Dermis blood vessel endothelial cell (primary cell): ENCODE measurements at places on chromosomes 5 and 9. TPM values are rescaled to one million over a fixed set of nuclear protein-coding genes. Genes with fewer than 3 reads are reported as not detected.
A peak's percentile ranks its signal among the peaks of the same experiment; 100 is the strongest.

DNA sequence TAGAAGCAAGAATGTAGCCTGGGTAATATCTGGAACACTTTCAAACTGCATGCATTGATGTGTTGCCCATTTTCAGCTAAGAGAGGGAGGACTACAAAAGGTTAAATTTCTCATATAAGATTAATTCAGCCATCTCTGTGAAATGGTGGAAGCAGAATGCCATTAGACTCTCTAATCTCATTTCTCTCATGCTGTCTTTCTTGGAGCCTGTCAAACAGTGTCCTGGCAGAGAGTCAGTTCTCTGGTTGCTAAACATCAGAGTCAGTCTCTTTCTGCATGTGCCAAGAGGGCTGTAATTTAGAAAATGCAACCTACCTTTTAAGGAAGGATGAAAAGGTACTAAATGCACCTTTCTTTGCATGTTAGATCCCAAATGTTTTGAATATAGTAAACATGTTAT lies 910 bp upstream of the GARNL3 start:
- no peak for DNase-seq

GRCh38 chr9:32647671-32648070 lies 12.2 kb upstream of the TAF1L start:
- DNase-seq: no peak

DNA sequence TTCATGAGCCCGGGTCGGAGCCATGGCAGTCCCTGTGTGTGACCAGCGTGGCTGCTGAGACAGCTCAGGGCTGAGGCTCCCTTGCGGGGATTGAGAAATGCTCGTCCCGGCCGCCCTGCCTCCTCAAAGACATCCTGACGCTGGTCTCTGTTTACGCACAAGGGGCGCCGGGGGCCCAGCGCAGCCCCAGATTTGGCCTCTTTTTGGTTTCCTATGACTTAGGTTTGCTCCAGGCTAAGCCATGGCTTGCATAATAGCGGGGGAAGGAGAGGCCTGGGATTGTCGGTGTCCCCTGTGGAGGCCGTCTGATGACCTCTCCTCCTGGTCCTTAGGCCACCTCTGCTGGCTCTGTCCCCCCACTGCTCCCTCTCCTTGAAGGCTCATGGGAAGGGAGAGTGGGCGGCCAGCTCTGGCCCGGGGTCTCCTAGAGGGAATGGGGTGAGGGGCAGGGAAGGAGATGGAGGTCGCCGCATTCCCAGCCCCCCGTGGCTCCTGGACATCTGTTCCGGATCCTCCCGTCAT lies 3.5 kb downstream of the LAMC3 start:
- DNase-seq: no peak

DNA sequence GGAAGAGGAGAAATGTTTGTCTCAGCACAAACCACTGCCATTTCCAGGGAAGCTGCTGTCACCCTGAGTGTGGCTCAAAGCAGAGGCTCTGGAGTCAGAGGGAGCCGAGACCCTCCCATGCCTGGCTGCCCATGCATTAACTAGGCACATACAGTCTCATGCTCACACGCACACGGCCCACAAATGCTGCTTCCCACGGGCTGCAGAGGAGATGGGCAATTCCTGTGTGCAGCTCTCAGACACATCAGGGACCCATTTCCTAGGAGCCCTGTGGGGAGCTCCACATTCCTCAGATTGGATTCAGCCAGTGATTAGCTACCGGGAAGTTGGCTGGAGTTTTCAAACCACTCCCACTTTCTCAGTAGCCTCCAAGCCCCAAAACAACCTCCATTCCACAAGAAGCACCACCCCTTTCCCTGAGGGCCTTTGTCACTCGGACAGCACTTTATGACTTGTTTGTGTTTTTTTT lies 9.1 kb upstream of the PTGES start:
- DNase-seq: no peak

DNA sequence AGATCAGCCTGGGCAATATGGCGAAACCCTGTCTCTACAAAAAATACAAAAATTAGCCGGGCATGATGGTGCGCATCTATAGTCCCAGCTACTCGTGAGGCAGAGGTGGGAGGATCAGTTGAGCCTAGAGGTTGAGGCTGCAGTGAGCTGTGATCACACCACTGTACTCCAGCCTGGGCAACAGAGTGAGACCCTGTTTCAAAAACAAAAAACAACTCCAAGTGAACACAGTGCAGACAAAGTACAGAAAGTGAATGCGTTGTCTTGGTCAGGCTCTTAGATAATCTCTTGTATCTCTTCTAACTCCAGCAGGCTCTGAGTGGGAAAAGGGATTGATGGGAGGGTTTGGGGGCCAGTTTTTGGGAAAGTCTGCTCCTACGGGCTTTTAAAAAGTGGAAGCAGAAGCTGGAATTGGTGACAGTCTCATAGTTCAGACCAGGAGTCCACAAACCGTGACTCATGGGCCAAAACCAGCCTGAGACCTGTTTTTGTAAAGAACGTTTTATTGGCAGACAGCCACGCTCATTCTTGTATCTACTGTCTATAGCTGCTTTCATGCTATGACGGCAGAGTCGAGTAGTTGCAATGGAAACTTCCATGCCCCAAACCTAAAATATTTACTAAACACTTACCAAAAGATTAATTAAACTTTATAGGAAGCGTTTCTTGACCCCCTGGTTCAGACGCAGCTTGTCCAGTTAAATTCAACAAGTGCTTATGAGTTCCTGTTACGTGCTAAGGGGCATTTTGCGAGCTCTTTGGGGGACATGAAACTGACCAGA lies 32.9 kb downstream of the NDST1 start:
- peak; percentile 95 for DNase-seq

DNA sequence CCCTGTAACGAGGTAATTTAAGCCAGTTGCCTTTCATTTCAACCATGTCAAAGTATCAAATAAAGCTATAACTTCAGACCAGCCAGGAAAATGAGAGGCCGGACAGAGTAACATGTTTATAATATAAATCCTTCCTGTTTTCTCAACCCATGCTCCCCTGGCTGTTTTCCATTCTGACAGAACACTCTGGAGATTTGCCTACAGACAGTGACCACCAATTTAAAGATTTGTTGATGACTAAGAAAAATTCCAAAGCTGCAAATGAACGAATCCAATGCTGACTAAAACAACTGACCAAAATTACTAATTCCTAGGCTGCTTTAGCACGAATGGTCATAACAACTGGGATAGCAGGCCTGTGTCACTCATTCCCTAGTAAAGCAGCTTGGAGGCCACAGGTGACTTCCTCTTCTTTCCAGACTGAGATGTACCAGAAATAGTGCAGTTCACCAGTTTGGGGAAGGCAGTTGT lies 141.4 kb downstream of the AOPEP start:
- peak; percentile 71 for DNase-seq

The NR4A3 gene
- 0.05 TPM in 1 of 2 replicates, not detected in the other for total RNA-seq

The PCDHGA5 gene
- 0.74 and 0.85 TPM in 2 replicates for total RNA-seq

The SLC36A3 gene
- not detected in 2 replicates for total RNA-seq

The SPATA31D3 gene
- total RNA-seq: not detected in 2 replicates

The KIF4B gene
- 0.17 and 0.42 TPM in 2 replicates for total RNA-seq

The STPG3 gene
- 0.34 TPM in 1 of 2 replicates, not detected in the other for total RNA-seq

The DDX41 gene
- total RNA-seq: 68.2 and 98.8 TPM in 2 replicates
